Activated B cell treated with CpG ODN at 0.5 μM for 24 hours (primary cell): ENCODE measurements at places on chromosomes 11 and 22.

- DNase-seq = no peak
Measured at GRCh38 chr11:88179971-88180629, 4.9 kb upstream of the RAB38 start.

DNA sequence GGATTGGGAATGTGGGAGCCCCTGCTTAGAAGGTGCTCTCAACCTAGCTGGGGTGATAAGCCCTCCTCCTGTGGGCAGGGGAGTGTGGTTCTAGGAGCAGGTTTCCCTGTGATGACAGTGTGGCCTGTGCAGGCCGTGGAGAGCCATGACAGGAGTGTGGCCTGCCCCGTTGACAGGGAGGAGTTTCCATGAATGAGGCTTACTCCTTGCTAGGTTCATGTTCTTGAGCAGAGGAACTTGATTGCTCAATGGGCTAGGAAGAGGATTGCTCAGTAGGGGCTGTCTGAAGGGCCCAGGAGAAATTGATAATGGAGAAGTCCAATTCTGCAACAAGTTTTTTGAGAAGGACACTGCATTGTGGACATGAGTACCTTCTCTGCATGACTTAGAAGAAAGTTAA is 92.0 kb downstream of the PPP6R3 start:
- DNase-seq = no peak

DNA sequence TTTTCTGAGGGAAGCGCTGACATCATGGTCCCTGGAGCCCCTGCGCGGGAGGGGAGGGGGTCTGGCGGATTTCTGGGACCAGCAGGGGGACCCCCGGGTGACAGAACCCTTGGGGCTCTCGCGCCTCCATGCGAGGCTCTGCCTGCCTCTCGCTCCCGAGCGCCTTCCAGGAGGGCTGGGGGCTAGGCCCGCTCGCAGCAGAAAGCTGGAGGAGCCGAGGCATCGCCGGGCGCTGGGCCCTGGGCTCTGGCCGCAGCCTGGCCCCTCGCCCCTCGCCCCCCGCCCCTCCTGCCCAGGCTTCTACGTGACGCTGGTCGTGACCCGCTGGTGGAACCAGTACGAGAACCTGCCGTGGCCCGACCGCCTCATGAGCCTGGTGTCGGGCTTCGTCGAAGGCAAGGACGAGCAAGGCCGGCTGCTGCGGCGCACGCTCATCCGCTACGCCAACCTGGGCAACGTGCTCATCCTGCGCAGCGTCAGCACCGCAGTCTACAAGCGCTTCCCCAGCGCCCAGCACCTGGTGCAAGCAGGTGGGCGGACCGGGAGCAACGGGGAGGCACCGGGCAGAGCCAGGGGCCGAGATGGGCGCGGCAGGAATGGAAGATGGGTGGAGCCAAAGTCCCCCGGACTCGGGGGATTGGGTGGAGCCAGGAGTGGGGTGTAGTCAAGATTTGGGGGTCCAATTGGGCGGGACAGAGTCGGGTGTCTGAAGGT is 5.4 kb downstream of the BEST1 start:
- no peak for DNase-seq

DNA sequence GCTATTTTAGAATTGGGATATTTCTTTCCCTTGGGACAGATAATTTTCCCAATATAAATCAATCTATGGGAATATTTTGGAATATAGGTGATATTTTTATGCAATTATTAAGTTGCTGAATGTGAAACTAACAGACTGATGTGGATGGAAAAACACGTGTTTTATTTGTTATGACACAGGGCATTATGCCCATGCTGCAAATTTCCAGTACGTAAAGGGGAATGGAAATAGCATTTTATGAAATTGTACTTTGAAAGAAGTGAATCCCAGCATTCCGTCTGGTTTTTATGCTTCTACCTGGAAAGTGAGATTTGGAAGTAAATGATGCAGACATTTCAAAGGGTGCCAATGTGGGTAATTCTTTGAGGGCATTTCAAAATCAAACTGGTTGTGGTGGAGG is 142.7 kb downstream of the PARVA start:
- no peak for DNase-seq
